ENCODE measurements at places on chromosomes 11 and 22.

DNA sequence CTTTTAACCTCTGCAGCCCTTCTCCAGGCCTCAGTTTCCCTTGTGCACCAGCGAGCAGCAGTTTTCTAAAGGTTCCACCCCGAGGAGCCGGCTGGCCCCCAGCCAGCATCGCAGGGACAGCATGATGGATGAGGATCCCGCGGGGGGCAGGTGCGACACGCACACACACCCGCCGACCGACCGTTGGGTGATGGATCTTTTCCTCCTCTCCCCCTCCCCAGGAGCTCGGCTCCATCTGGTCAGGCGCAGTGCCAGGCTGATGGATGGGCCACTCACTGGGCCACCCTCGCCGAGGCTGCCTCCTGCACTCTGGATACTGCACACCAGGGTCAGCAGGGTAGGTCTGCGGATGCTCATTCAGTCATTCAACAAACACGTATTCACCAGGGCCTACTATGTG lies 12.8 kb upstream of the CABP7 start:
- no peak for DNase-seq

DNA sequence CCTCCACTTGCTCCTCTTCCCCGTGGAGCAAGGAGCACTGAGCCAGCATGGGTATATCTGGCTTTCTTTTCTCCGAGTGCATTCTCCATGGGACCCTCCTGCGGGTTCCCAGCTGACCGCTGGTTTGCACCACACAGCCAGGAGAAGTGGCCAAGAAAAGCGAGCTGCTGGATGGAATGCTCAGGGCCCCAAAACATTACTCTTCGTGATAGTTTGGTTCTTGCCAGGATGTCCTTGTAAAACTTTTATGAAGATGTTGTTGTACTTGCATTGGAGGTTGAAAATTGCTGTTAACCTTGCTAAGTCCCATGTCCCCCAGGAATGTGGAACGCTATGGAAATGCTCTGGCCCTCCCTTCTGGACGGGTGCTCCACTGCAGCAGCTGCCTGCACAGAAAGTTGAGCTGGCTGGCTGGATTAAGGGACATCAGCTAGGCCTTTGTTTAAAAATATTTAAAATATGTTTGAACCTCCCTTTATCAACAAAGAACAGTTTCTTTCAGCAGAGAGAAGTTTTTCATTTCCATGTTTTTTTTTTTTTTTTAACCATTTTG lies 68.7 kb downstream of the ZNRF3 start:
- DNase-seq = no peak

DNA sequence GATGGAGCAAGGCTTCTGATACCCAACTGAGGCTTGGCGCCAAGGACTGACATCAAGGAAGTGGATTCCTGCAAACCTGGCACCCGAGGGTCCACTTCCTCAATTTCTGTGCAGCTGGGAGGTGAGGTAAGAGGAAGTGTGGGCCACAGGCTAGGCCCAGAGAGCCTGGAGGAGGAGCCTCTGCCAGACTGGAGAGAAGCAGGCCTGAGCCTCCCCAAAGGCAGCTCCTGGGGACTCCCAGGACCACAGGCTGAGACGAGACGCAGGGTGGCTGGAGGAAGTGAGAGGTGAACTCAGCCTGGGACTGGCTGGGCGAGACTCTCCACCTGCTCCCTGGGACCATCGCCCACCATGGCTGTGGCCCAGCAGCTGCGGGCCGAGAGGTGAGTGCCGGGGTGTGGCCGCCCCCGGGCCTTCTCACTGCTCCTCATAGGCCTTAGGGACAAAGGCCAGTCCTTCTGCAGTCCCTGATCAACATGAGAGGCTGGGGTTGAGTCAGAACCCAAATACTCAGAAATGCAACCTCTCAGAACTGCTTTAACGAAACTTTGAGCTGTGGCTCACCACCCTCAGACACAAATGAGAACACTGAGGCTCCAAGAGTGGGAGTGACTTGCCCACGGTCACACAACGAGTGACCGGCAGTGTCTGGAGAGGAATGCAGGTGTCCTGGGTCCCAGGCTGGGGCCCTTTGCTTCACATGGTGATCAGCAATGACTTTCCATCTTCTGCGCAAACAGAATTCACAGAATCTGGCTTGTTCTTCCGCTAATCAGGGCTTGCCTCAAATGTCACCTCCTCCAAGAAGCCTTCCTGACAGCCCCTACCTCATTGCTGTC lies at the start of gene NCF4:
NCF4 (plus strand) TSS at position 186 of the 839 bp plus-strand sequence; CDS start at position 352, 166 bp downstream.
- DNase-seq = no peak

GRCh38 chr22:19706661-19707151 lies 7.6 kb upstream of the SEPTIN5 start:
- no peak for DNase-seq

GRCh38 chr11:67416416-67417335 lies 1.2 kb downstream of the CARNS1 start:
- DNase-seq = peak; percentile 73

DNA sequence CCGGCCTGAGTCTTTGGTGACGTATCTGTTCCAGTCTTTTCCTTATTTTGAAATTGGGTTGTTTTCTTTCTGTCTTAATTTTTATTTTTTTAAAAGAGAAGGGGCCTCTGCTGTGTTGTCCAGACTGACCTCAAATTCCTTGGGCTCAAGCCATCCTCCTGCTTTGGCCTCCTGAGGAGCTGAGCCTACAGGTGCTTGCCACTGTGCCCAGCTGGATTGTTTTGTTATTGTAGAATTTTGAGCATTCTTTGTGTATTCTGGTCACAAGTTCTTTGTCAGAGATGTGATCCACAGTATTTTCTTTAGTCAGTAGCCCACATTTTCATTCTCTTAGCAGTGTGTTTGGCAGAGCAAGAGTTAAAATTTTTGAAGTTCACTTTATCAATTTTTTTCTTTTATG lies 100.1 kb downstream of the ATXN10 start:
- DNase-seq = no peak

DNA sequence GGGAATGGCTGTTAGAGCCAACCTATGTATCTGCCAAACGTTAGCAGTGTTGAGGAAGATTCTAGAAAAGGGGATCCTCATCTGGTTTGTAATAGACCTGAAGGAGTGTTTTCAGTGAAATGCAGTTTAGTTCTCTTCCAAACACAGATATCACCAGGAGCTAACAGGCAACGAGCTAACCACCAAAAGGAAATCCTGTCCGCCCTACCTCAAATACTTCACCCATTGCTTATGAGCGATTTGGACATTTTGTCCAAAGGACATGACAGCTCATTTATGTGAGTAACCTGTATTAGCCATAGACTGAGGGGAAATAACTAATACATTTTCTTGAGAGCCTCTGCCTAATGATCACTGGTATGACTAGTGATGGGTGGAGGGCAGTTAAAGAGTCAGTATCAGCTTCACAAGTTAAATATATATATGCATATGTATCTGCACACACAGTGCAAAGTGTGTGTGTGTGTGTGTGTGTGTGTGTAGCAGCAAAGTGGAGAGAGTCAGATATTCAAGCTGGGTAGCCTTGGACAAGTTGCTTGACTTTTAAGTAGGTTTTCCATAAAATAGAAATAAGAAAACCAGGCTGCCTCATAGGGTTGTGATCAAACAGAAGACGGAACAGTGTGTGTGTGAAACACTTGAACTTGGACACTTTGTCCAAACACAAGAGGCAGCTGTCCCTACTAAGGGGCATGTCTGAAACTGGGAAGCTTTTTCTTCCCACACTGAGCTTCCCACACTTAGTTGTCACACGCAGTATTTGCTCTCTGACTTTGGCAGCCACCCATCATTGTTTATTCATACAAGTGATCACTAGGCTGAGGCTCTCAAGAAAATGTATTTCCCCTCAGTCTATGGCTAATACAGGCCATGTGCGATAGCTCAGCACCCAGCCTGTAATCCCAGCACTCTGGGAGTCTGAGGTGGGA lies 940 bp upstream of the C11orf91 start:
- DNase-seq = peak; percentile 88

- DNase-seq = no peak
These were observed 198.1 kb upstream of the SEZ6L start for GRCh38 chr22:25970999-25971811.

DNA sequence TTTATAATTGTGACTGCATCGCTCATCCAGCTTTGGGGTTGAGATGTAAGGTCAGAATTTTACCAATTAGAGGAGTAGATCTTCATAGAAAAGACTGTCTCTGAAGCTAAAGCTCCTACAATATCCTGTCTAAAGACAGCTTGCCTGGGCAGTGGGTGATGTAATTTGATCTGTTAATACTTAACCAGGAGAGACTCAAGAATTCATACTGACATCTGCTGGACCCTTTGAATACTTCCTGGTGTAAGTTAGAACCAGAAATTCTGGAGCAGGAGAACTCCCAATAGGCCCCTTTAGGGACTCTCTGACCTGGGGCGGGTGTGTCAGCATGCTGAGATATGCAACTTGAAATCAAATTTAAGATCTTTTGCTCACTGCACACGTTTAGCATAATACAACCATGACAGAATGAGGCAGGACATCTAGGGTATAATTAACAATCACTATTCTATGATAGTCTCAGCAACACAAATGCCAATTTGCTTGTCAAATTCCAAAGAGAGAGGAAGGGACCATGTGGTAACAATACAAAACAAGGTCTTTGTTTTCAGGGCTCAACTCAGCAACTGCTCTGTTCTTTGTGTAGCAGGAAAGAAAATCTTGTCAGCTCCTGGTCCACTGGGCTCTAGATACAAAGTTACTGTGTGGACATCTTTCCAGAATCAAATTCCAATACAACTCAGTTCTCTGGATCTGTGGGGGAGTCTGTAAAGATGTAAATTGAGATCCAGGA lies 143.9 kb downstream of the INSC start:
- DNase-seq = peak; percentile 39
